ENCODE measurements at places on chromosomes 12 and 14. TPM values are rescaled to one million over a fixed set of nuclear protein-coding genes. Genes with fewer than 3 reads are reported as not detected.

Gene NUBPL
- 8.0 TPM for total RNA-seq

Gene MUCL1
- not detected for total RNA-seq

Gene MYO1H
- not detected for total RNA-seq

Gene LPAR5
- total RNA-seq = not detected

Gene KRT76
- total RNA-seq = not detected

Gene ESR2
- total RNA-seq = not detected

Gene PAPLN
- total RNA-seq = 2.5 TPM

Gene KERA
- not detected for total RNA-seq

Gene OAS2
- 0.27 TPM for total RNA-seq

Gene TMEM119
- total RNA-seq = 22.2 TPM

Gene PTPN6
- 0.41 TPM for total RNA-seq

Gene C12orf56
- total RNA-seq = not detected

Gene PCED1B
- 4.8 TPM for total RNA-seq

Gene TAS2R8
- total RNA-seq = not detected

GRCh38 chr12:2301531-2302461 lies 249.0 kb downstream of the CACNA1C start:
- H3K4me3 ChIP-seq = peak overlapping the region; percentile 78
- H3K27ac ChIP-seq = peak overlapping the region; percentile 96
- peaks cover 66% of the 10 kb centered on the region for H3K4me1 ChIP-seq
- H3K27me3 ChIP-seq = peaks cover 4% of the 10 kb centered on the region
- DNase-seq = peak; percentile 84

DNA sequence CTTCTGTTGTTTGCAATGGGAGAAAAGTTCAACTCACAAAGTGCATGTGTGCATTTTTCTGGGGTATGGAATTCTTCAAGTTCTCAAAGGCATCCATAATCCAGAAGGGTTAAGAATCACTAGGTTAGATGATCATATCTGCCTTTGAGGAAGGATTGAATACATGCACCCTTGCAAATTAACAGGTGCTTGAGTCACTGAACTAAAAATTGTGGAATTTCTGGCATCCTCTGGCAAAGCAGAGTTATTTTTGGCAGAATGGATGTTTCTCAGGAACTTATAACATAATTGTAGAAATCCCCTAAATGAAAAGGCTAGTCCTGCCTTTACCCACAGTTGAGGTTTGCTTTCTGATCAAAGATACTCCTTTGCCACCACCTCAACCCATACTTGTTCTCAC lies 136.5 kb upstream of the DYRK2 start:
- no peak overlapping the region for H3K4me3 ChIP-seq
- H3K27me3 ChIP-seq = peaks cover 17% of the 10 kb centered on the region

DNA sequence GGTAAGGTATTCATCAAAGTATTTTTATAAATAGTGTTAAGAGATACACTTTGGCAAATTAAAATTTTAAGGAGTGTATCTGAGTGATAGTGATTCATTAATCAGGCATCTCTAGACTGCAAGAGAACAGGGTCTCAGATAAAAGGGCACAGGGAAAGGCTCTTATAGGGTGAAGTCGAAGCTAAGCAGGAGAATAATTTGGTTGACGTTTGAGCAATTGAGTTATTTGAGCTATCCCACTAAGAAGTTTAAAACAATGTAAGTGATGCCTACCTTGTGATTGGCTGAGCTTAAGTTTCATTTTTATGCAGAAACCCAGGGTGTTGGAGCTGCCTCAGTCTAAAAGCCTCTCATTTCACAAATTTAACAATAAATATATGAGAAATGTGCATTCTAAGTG lies 125.3 kb downstream of the SLC6A15 start:
- H3K27me3 ChIP-seq = peaks cover 2% of the 10 kb centered on the region
- DNase-seq = no peak
- H3K36me3 ChIP-seq = no peaks in the 10 kb centered on the region
- peaks cover 15% of the 10 kb centered on the region for H3K4me1 ChIP-seq

GRCh38 chr12:25884920-25885234 lies 73.6 kb upstream of the RASSF8 start:
- 0 out of 2 replicates have a peak, but pooled peaks cover 6% of the 10 kb centered on the region for H3K36me3 ChIP-seq
- peaks cover 7% of the 10 kb centered on the region for H3K27me3 ChIP-seq
- DNase-seq = no peak
- H3K27ac ChIP-seq = no peak overlapping the region

- H3K4me3 ChIP-seq = no peak overlapping the region
- no peaks in the 10 kb centered on the region for H3K4me1 ChIP-seq
- DNase-seq = no peak
These were observed 30.3 kb downstream of the PDE3A start for GRCh38 chr12:20398686-20399085.

GRCh38 chr12:81758421-81759189 lies 545 bp downstream of the PPFIA2 start:
- H3K36me3 ChIP-seq = no peaks in the 10 kb centered on the region
- no peak for DNase-seq
- H3K4me3 ChIP-seq = peak overlapping the region; percentile 75
- no peak overlapping the region for H3K27ac ChIP-seq
- H3K4me1 ChIP-seq = no peaks in the 10 kb centered on the region
- peaks cover 4% of the 10 kb centered on the region for H3K27me3 ChIP-seq

GRCh38 chr14:92263681-92264080 lies 59.3 kb upstream of the SLC24A4 start:
- peaks cover 17% of the 10 kb centered on the region for H3K27me3 ChIP-seq
- no peak overlapping the region for H3K4me3 ChIP-seq
- H3K27ac ChIP-seq = no peak overlapping the region
- no peaks in the 10 kb centered on the region for H3K4me1 ChIP-seq
- no peaks in the 10 kb centered on the region for H3K36me3 ChIP-seq

DNA sequence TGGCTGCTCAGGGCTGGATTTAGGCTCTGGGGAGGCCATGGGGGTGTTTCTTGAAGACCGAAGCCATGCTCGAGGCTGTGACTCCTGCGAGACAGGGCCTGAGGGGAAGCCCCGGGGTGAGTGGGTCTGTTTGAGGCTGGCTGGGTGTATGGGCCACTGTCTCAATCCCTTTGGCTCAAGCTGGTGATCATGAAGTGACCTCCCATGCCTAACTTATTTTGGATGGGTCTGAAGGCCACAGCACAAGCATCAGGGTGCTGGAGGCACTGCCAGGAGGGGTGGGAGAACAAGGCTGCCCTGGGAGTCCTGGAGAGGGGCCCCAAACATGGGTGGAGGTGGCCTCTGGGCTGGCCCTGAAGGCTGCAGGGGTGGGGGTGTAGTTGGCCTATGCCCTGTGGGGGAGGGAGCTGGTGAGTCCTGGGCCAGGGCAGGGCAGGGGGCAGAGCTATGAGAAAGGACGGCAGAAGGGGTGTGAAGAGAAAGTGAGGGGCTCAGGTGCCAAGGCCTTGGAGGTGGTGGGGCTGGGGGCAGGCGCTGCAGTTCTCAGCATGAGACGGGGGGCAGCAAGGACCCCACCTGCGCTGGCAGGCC lies 100.9 kb downstream of the KIF26A start:
- H3K27ac ChIP-seq = no peak overlapping the region
- no peaks in the 10 kb centered on the region for H3K4me1 ChIP-seq
- H3K27me3 ChIP-seq = peaks cover 1% of the 10 kb centered on the region
- peaks cover 14% of the 10 kb centered on the region for H3K36me3 ChIP-seq
- no peak overlapping the region for H3K4me3 ChIP-seq
- DNase-seq = no peak

DNA sequence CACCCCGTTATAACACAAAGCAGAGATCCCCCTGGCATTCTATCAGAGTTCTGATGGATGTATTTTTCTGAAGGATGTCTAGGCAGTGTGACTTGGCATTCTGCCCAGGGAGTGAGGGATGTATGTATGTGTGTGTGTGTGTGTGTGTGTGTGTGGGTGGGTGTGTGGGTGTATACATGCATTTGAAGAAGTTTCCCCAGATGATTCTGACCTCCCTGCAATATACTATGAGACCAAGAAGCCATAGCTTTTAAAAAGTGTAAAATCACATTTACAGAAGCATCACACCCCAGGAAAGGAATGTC lies 59.7 kb upstream of the NAP1L1 start:
- H3K27ac ChIP-seq = no peak overlapping the region
- H3K27me3 ChIP-seq = no peaks in the 10 kb centered on the region
- peaks cover 13% of the 10 kb centered on the region for H3K4me1 ChIP-seq
- H3K36me3 ChIP-seq = peaks cover 1% of the 10 kb centered on the region

DNA sequence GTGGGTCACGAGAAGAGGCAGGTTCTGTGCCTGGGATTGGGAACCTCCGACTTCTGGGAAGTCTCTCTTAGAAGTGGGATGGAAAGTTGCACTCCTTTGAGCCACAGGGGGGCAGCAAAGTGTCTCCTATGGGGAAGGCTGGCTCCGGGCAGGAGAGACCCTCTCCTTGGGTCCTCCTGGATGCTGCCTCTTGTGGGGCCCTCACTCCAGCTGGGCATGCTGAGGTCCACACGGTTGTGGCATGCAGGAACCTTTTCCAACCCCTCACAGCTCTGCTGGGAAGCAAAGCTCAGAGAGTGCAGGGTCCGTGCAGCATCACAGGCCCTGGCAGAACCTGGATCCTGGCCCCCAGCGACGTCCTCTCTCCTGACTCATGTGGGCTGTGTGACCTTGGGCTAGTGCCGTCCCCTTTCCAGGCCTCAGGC lies 17.4 kb downstream of the SDSL start:
- DNase-seq = peak; percentile 30
- peaks cover 5% of the 10 kb centered on the region for H3K27me3 ChIP-seq
- no peak overlapping the region for H3K4me3 ChIP-seq
- H3K27ac ChIP-seq = no peak overlapping the region

- no peak overlapping the region for H3K4me3 ChIP-seq
- no peaks in the 10 kb centered on the region for H3K36me3 ChIP-seq
- H3K27me3 ChIP-seq = no peaks in the 10 kb centered on the region
- H3K4me1 ChIP-seq = no peaks in the 10 kb centered on the region
- no peak overlapping the region for H3K27ac ChIP-seq
- DNase-seq = no peak
These were observed 8.5 kb upstream of the SERPINA5 start for GRCh38 chr14:94572637-94573303.

DNA sequence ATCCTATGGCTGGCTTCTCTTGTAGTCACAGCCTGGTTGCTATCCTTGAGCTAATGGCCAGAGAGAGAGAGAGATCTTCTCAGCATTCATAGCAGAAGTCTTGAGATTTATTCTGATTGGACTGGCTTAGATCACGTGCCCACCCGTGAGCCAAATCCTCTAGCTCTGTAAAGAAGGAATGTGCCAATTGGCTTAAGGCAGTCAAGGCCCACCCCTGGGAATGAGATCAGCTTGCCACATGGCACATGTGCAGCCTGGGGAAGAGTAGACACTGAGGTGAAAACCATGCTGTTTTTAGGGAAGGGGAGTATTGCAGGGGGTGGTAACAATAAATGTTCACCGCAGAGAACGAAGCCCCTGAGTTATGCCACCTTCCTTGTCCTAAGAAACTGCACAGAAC lies 36.3 kb downstream of the PLEKHG7 start:
- no peak for DNase-seq
- H3K27ac ChIP-seq = no peak overlapping the region
- peaks cover 14% of the 10 kb centered on the region for H3K4me1 ChIP-seq
- H3K27me3 ChIP-seq = peaks cover 9% of the 10 kb centered on the region
- peaks cover 4% of the 10 kb centered on the region for H3K36me3 ChIP-seq

- peak overlapping the region; percentile 34 for H3K27ac ChIP-seq
- peaks cover 27% of the 10 kb centered on the region for H3K4me1 ChIP-seq
- no peaks in the 10 kb centered on the region for H3K36me3 ChIP-seq
- peak; percentile 65 for DNase-seq
- no peaks in the 10 kb centered on the region for H3K27me3 ChIP-seq
These were observed 207.1 kb downstream of the PIK3C2G start for GRCh38 chr12:18468246-18469075.

All from HFFc6 (cell line).